ENCODE measurements at places on chromosomes 1 and 21.

DNA sequence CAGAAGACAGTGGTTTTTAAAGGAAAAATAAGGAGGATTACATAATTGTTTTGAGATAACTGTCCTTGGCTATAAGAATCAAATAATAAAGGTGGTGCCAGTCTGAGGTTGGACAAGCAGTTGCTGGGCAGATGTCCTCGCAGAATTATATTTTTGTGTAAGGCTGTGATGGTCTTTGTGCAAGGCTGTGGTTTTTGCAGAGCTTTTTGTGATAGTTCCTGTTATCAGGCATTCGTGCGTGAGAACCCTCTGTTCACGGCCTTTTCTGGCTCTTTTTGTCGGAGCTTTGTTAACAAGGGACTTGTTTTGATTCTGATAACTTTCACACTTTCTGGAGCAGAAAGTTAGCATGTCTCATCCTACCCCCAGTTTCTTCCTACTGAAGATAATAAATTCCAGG is 33.4 kb downstream of the SH3BP5L start:
- no peak for DNase-seq

- no peak for DNase-seq
These were observed 50.8 kb downstream of the TGFBR3 start for GRCh38 chr1:91835087-91835521.

DNA sequence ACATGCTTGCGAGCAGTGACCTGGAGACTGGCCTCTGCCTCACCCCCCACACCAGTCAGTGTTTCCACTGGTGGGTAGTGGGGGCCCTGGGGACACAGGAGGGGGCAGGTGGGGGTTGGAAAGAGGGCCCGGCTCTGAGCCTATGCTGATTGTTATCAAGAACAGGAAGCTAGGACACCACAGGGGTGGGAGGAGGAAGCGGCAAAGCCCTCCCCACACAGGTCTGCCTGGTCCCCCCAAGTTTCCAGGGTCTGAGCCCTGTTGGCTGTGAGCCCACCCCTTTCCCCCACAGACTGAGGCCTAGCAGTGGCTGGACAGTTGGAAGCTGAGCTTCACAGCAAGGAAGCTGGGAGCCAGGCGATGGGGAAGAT is 1.6 kb upstream of the PTPN7 start:
- no peak for DNase-seq

GRCh38 chr1:230814949-230815692 is 53.2 kb downstream of the C1orf198 start:
- no peak for DNase-seq

DNA sequence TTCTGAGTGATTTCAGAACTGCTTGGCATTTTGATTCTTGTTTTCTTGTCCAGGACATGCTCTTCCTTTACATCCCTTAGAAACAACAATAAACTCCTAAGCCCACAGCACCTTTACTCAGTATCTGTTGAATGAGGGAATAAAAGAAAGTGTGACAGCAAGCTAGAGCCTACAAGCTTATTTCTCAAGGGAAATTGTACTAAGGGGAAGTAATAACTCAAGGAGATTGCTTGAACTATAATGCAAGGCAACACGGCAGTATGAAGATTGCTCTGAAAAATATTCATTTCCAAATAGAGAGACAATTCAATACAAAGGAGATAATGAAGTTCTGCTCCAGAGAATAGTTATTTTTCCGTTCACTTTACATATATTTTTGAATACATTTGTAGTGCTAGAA is 6.5 kb downstream of the OR6P1 start:
- DNase-seq = no peak

GRCh38 chr1:2180297-2181245 is 14.0 kb downstream of the FAAP20 start:
- DNase-seq = no peak

DNA sequence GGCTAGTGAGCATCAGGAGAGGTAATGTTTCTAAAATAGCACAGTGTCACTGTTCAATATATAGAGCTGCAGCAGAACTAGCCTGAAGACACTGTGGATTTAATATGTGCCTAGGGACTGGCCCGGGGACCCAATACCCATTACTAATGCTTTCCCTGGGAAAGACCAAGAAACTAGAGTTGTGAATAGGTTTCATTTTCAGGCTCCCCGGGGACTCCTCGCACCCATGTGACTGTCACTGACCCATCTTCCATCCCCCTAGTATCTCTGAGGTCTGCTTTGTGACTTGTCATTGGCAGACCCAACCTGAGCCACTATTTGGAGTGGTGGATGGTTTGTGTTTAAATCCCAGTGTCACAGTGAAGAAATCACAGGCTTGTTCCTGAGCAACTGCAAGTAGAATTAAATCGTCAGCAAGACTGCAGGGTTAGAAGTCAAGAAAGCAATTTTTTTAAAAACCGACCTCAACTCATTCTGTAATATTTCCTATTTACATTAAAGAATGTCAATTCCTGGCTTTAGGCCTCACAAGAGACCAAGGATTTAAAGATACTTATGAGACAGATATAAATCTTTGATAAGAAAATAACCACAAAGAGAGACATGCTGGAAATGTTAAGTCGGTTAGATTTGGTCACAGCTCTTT is 130.0 kb upstream of the TNR start:
- no peak for DNase-seq

DNA sequence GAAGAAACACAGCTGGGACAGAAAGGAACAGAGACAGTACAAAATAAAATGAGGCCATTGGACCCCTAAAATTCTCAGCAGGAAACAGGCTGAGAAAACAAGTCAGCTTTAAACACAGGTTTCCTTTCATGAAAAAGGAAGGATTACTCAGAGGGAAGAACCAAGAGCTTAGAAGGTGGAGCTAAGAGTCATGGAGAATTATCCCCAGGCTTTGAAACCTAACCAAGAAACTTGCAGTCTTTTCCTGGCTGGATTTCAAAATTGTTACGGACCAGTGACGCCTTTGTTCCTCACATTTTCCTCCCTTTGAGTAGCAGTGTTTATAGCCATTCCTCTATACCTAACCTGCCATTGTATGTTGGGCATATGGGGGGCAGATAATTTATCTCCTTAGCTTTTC is 8.8 kb downstream of the HMGB4 start:
- no peak for DNase-seq

DNA sequence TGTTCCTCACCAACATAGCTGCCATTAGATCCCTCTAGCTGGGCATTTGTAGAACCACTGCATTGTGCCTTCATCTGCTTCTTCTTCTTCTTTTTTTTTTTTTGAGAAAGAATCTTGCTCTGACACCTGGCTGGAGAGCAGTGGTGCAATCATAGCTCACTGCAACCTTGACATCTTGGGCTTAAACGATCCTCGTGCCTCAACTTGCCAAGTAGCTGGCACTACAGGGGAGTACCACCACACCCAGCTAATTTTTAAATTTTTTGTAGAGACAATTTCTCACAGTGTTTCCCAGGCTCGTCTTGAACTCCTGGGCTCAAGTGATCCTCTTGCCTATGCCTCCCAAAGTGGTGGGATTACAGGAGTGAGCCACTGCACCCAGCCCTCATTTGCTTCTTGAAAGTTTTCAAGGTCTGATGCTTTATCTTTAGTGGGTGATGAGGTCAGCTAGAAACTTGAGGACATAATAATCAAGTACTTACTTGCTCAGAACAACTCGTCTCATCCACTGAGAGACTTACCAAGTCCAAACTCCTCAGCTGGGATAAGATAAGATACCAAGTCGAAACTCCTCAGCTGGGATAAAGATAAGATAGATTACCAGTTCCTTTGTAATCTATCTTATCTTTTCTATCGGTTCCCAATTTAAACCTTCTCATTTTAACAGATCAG is 71.5 kb downstream of the MACF1 start:
- no peak for DNase-seq

- DNase-seq = no peak
These were observed 1.8 kb downstream of the CAP1 start for GRCh38 chr1:40042341-40042740.

DNA sequence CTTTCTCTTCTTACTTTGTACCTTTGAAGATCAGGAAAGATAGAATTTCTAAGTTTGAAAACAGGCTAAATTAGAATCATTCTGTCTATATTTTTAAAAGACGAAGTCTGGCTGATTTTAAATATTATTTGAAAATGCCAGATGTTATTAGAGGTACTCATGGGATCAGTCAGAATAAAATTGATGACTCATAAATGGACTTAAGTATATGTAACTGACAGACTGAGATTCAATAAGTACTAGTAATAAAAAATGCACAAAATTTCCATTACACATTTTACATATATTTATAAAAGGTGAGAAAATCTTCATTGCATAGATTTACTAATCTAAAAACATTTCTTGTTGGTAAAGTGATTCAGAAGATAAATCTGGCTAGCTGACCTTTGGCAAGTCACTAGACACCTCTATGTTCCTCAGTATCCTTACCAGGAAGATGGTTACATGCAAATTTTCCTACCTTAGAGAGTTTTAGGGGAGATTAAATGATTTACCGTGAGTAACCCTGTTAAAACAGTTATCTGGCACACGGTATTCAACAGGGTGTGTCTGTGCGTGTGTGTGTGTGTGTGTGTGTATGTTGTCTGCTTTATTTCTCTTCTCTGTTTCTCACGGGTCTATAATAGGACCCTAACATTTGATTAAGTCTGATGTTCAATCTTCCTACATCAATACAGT is 189.0 kb downstream of the RUNX1 start:
- DNase-seq = no peak
